Stimulated activated CD4-positive, alpha-beta T cell treated with anti-CD3 and anti-CD28 coated beads, Interleukin-1b, Interleukin-23, amount 100 ng/mL, for 48 hours (primary cell): ENCODE measurements at places on chromosomes 1 and 21.

- DNase-seq: no peak
Observed at GRCh38 chr1:54086754-54087153, 33.3 kb downstream of the TCEANC2 start.

DNA sequence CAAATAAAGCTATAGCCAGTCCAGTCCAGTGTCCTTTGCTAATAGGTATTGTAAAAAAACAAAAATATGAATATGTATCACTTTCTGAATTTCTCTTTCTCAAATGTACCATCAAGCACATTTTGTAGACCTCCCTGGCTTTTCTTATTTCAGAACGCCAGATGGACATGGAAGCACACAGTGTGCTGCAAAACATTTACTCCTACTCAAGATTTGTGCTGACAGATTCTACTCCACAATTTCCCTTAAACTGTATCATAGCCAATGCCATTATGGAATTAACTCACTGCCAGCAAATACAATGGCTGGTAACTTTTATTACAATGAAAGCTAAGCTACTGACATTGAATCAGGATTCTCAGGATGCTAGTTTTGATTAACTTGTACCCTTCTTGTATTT, 30.8 kb upstream of the PLPPR4 start:
- no peak for DNase-seq

DNA sequence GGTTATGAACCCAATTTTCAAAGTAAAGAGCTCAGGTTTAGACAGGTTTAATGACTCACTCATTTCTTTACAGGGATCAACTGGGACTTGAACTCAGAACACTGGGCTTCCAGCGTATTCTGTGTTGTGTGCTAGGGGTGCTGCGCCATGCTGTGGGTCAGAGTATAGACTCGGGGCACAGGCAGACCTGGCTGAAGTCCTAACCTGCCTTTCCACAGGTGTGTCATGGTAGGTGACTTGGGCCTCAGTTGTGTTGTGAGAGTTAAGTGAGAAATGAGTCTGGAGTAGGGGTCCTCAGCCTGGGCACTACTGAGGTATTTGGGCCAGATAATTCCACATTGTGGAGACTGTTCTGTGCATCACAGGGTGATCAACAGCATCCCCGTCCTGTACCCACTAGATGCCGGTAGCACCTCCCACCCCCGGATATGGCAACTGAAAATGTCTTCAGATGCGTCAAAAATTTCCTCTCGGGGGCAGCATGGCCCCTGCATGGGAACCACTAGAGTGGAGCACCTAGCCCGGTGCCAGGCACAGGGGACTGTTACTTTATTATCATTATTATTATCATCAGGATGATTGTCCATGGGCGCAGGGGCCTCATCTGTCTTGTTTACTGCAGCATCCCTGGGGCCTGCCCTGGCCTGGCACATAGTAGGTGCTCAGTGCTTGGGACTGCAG, 575.5 kb downstream of the PTPRU start:
- no peak for DNase-seq

DNA sequence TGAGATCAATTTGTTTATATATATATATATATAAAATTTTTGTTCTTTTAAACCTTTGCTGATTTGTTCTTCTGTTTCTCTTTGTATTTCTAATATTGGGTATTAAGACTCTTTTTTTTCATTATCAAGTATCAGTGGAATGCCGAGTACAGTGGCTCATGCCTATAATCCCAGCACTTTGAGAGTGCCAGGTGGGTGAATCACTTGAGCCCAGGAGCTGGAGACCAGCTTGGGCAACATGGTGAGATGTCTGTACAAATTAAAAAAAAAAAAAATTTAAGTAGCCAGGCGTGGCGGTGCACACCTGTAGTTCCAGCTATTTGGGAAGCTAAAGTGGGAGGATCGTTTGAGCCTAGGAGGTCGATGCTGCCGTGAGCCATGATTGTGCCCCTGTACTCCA, 67.1 kb downstream of the MAST2 start:
- no peak for DNase-seq

DNA sequence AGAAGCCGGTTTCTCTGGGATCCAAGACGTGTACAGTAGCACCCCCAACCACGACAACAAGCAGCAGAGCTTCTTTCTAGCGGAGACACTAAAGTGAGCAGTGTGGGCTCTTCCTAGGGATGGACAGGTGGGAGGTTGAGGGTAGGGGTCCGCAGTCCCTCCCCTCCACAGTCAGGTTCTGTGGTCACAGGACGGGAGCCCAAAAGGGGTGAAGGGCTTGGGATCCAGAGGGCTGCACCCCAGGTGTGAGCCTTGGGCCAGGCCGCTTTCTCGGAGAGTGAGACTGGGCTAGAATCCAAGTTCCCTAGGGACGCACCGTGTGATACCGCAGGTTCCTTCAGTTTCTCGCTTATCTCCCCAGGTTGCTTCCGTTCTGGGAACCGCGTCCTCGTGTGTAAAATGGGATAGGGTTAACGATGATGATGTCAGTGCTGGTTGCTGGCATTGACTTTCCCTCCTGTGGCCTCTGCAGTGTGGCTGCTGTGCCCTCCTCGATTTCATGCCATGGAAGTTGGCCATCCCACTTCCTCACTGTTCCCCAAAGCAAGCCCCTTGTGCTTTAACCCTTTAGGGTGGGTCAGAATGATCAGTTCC, 17.3 kb upstream of the SELENON start:
- DNase-seq: no peak

DNA sequence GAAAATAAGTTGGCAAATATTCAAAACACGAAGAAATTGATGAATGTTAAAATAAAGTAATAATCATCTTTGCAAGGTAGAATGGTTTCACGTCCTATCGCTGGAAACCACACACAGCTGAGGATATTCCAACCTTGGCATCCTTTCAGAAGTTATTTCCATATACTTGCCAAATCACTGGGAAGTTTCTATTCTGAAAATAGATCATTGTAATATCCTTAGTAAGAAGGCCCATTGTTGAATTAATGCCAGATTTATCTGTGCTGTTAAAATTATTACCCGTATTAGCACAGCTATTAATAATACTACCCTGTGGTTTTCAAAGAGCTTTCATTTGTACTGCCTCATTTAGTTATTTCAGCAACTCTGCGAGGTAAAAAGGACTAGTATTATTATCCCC, 81.1 kb downstream of the OLFM3 start:
- no peak for DNase-seq

- DNase-seq: no peak
Observed at GRCh38 chr21:36968414-36968813, 1.9 kb upstream of the HLCS start.

DNA sequence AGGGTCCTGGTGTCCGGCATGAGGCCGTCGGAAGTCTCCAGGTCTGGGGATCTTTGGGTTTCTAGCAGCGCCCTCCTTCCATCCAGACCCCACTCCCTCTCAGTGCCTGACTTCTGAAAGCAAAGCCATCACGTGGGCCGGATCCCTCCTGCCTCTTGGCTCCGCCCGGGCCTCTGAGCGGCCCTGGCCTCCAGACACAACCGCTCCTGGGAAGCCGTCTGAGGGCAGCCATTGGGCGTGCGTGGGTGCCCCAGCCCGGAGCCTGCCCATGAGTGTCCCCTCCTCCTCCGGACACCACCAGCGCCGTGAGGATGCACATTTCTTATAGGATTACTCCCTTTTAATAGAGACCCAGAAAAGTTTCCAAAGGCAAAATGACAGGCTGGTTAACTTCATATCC, 137.0 kb upstream of the ARHGEF16 start:
- DNase-seq: no peak

DNA sequence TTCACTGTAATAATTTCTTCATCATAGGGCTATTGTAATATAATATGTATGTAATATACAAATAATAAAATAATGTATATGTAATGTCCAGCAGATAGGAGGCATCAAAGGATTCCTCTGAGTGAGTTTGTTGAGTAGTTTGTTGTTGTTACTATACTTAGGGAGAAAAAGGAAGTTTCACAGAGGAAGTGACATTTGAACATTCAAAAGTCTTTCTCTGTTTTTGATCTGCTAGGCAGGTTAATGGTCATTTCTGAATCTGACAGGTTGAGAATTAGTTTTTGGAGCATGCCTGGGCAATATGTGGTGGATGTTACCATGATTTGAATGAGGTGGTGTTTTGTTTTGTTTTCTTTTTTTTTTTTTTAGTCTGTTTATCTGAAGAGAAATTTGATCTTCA, 102.1 kb downstream of the NRDC start:
- no peak for DNase-seq

GRCh38 chr1:55192093-55192492, 23.1 kb downstream of the USP24 start:
- DNase-seq: no peak

DNA sequence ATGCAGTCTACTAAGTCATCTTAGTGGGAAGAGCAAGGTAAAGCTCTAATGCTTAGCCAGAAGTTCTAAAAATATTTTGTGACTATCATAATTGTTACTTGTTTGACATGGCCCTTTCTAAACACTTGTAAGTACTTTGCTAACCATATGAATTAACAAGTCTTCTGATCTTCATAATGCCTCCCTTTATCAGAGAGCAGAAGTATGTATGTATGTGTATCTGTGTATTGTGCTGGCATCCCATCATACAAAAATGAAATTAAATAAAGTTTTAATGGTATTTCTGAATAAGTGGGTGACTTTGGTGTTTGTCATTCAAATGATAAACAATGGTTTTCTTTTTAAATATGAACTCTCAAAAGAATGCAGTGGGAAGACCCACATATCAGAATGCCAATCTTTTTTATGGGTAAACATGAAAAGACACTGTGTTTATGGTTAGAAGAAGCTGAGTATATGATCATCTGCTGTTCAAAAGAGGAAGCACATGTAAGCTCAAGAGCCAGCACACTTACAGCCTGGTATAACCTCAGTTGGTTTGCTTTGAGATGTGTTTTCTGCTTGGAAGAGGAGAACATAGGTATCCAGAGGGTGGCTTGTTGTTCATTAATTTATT, 159.6 kb downstream of the CLEC20A start:
- DNase-seq: no peak

- DNase-seq: no peak
Observed at GRCh38 chr1:100461222-100461621, 76.7 kb upstream of the GPR88 start.

DNA sequence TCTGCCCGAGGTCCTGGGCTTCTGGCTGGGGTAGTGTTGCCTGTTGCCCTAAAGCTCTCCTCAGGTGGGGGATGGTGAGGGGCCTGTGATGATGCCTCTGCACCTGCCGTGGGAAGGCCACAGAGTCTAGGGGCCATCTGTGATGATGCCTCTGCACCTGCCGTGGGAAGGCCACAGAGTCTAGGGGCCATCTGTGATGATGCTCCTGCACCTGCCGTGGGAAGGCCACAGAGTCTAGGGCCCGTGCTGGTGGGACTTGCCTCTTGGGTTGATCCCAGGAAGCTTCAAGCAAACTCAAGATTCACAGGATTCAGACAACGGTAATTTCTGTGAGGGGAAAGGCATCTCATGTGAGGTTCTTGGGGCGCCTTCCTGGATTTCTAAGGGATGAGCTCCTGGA, 17.3 kb downstream of the SPSB1 start:
- no peak for DNase-seq

GRCh38 chr1:54095546-54096226, 42.3 kb downstream of the TCEANC2 start:
- DNase-seq: no peak

DNA sequence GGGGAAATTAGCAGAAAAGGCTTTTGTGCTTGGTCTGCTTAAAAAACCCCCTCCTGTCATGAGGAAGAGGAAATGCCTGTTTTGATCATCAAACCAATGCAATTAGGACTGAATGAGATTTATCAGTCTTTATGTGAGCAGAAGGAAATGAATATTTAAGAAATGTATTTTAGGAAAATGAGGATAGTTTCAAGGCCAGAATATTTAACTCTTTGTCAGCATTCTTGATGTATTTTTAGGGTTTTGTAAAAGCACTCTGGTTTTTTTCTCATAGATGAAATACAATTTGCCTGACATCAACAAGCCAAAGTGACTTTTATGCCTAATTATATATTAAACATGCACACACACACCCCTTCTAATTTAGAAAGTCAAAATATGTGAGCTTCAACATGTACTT, 213.8 kb downstream of the GRIK1 start:
- no peak for DNase-seq

- DNase-seq: no peak
Observed at GRCh38 chr21:44800971-44801467, 601 bp downstream of the UBE2G2 start.

DNA sequence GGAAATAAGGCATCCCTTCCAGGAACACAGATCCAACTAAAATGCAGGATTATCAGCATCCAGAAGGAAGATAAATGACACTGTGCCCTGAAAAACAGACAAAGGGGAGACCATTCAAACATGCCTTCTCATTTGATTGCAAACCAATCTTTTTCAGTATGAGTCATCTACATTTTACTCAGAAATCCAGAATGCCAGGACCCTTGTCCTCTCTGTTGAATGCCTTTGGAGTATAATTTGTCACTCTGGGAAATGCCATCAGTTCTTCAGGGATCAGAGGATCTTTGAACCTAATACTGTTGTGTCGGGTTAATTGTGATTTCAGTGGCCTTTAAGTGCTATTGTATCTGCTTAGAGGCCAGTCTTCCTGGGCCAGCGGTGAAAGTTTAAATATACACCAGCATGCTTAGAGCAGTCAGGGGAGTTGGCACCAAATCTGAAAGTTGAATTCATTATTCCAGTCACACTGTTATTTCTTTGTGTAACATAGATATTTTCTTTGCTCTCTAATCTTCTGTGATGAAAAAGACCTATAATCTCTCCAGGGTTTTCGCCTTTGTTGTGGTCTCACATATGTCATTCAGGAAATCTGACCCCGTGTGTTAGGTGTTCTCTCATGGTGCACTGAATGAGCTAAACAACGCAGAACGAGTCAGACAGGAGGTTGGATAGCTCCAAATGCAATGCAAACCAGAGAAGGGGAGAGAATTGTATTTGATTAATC, 364.8 kb upstream of the SGIP1 start:
- DNase-seq: no peak

DNA sequence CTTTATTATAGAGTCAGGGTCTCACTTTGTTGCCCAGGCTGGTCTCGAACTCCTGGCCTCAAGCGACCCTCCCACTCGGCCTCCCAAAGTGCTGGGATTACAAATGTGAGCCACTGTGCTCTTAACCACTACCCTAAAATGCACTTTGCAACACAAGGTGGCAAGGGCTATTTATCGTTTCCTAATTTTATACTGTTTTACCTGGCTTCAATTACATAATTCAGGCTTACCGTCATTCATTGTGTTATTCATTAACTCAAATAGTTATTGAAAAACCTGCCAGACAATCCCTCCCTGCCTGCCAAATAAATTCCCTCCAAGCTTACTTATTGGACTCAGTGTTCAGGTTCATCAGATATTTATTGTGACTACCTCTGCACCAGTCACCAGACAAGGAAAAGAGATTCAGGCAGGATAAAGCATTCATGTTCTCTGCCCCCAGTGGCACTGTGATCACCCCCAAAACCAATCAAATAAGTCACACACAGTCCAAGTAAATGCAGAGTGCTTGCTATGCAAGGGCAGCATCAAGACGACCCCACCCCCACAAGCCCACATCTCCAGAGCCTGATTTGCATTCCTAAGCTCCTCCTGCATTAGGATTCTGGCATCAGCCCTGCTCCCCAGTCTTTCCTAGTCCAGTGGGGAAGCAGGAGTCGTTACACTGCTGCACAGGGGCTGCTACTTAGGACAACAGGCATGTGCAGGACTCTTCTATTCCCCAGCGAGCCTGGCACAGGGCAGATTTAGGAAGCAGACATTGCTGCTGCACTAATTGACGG, 8.1 kb downstream of the PAQR7 start:
- no peak for DNase-seq
